ENCODE measurements at places on chromosomes 1 and 21. TPM values are rescaled to one million over a fixed set of nuclear protein-coding genes. Genes with fewer than 3 reads are reported as not detected.

The OR2L3 gene
- 1.9 TPM for total RNA-seq

The NCF2 gene
- total RNA-seq, result 2.5 TPM

The HSD3B1 gene
- not detected for total RNA-seq

The NR1I3 gene
- total RNA-seq, result not detected

The EDN2 gene
- not detected for total RNA-seq

The FMO5 gene
- total RNA-seq, result 1.5 TPM

The PCP4L1 gene
- 13.0 TPM for total RNA-seq

The SPRR5 gene
- not detected for total RNA-seq

The RAB29 gene
- 3.4 TPM for total RNA-seq

The LENEP gene
- total RNA-seq, result 1.5 TPM

The NMNAT2 gene
- 46.0 TPM for total RNA-seq

The CELA3A gene
- total RNA-seq, result not detected

All from cerebellum (tissue), 4 donors.